ENCODE measurements at places on chromosomes 2 and 18.

DNA sequence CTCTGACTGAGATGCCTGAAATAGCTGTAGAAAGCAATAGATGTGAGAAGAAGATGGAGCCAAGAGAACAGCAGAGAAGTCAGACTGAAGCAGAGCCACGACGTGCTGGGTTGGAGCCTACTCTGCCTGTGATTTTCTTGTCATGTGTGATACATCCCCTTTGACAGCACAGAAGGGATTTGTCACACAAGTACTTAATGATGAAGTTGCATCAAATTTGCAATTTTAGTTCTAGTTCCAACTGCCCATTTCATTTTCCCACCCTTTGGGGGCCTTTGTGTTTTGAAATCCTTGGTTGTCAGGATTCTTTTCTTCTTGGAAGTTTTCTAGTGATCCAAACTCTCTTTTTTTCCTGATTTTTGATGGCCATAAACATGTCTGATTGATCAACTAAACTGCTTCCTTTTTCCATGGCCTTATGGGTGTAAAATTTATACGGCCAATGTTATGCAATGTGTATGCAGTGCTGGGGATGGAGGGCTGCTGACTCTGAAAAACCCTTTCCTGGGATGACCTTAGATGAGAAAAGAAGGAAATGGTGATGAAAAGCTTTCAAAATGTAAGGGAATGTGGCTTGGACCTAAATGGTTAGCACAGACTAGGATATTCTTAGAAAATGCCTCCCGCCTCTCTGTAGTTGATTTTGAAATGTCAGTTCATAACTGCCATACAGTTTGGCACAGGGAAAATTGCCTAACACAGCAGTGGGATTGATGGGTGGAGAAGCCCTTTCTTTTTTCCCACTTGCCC is 9.6 kb upstream of the B3GNT2 start:
- DNase-seq = no peak

- no peak for DNase-seq
Observed at GRCh38 chr2:132733094-132733493, 63.1 kb upstream of the LYPD1 start.

DNA sequence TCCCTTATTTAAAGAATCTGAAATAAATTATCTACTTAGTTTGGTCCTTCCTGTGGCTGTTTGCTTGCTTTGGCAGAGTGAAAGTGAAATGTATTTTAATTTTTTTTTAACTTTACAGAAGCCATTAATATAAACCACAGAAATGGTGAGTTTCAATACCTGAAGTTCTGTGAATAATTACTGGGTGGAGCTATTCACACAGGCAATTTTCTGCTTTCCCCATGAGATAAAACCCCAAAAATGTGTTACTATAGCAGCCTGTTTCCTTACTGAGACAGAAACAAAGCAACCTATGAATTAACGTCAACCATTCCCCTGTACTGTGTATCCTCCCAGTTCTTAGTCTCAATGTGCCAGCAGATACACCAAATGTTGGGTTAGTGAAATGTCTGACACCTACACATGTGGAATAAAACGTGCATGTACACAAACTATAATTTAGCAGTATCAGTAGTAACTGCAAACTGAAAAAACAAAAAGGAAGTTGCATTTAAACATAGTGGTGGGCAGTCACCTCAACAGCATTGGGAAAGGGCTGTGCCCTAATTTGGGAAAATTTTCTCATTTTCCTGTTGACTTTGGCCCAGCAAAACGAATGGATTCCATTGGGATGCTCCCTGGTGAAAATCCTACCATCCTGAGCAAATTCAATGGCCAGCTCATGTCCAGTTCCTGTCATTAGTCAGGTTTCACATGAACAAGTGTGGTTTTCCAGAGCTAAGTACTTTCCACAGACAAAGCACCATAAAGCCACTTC is 73.1 kb upstream of the RMDN2 start:
- DNase-seq = no peak

GRCh38 chr2:195364015-195364965 is 292.7 kb upstream of the SLC39A10 start:
- no peak for DNase-seq

GRCh38 chr2:176418768-176419167 is 149.5 kb downstream of the MTX2 start:
- DNase-seq = no peak

DNA sequence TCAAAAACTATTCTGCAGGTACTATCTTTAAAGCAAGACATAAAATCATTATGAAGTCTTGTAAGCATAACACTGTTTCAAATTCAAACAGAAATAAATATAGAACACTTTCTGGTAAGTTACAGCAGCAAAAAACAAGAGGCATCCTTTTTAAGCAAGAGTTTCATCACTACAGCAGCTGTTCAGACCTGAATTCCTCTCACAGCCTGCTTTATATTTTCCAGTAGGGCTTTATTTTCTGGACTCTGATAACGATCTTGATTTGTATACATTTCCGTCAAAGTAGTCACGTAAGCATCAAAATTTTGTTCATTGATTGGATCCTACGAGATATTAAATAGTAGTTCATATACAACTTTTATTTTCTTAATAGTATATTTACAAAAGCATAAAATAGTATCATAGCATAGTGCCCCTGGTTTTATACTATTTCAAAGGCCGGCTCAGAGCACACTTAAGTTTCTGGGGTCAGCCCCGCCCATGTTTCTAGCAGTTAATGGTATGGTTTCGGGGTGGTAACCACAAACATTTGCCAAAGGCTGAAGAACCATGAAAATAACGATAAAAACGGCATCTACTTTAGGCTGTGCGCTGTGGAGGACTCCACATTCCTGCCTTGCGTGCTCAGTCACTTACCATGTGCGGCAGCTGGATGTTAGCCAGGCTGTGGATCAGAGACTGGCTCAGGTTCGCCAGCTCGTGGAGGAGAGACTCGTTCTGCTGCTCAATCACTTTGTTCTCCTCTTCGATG is 47.5 kb upstream of the PXDN start:
- no peak for DNase-seq

- no peak for DNase-seq
Observed at GRCh38 chr2:120622159-120622869, 113.4 kb upstream of the GLI2 start.

DNA sequence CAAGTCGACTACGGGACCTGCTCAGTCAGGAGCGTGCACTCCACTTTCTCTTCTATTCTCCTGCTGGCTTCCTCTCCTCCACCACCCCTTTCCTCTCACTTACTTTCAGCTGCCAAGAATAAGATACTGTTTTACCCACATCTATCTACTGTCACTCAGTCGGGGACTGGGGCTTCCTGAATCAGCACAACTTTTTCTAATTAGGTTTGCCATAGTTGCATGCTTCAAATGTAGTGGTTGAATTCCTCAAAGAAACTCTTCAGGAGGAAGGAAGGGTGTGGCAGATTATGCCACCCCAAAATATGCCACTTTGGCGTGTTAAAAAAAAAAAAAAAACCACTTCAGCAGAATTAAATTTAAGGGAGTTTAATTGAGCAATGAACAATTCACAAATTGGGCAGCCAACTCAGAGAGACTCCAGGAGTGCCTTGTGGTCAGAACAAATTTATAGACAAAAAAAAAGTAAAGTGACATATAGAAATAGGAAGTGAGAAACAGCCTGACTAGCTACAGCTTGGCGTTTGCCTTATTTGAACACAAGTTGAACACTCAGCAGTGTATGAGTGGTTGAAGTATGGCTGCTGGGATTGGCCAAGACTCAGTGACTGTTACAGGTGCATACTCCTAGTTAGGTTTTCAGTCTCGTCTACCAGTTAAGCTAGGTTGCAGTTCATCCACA is 32.5 kb upstream of the RMDN2 start:
- DNase-seq = no peak

DNA sequence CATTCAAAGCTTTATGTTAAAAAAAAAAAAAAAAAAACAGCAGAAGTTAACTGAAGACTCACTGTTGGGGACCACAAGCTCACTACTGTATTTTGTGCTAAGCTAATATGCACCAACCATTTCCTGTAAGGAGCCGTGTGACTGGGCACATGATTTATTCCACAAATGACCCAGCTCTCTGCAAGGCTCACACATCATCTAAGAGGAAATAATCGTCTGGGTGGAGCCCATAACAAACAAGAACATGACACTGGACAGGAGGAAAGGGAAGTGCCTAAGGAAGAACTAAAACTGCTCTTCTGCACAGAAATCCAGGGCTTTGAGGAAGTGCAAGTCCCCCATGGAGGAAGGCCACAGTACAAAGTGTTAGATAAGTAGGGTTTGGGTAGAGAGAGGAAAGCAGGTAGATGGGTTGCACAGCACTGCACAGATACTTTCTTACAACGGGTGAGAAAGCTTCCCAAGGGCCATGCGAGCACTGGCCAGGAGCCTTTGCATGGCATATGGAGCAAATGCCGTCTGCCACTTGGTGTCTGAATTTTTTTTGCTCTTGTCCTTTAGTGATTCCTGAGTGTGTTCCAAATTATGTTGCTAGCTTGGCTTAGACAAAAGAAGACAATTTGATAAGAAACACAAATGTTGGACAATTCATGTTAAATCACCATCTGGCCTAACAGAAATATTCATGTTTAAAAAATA is 24.4 kb downstream of the NFE2L2 start:
- DNase-seq = no peak

DNA sequence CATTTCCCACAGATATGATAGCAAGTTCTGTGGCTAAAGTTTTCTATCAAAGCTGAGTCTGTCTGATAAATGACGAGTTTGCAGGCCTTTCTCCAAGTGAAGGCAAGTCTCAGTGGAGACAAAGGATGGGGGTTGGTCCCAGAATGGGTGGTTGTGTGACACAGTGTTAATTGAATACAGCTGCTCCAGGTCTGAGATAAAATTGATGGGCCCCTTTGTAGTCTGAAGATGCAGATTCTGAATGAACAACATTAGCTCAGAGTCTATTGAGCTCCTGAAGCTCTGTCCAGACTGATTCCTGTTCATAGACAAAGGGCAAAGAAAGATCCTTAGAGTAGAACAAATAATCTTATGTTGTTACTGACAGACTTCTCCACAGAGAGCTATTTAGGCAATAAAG is 296.9 kb upstream of the CYRIA start:
- DNase-seq = no peak

GRCh38 chr2:43018179-43019024 is 208.0 kb downstream of the ZFP36L2 start:
- DNase-seq = peak; percentile 79

GRCh38 chr2:207934720-207935119 is 90.6 kb downstream of the PLEKHM3 start:
- DNase-seq = no peak

DNA sequence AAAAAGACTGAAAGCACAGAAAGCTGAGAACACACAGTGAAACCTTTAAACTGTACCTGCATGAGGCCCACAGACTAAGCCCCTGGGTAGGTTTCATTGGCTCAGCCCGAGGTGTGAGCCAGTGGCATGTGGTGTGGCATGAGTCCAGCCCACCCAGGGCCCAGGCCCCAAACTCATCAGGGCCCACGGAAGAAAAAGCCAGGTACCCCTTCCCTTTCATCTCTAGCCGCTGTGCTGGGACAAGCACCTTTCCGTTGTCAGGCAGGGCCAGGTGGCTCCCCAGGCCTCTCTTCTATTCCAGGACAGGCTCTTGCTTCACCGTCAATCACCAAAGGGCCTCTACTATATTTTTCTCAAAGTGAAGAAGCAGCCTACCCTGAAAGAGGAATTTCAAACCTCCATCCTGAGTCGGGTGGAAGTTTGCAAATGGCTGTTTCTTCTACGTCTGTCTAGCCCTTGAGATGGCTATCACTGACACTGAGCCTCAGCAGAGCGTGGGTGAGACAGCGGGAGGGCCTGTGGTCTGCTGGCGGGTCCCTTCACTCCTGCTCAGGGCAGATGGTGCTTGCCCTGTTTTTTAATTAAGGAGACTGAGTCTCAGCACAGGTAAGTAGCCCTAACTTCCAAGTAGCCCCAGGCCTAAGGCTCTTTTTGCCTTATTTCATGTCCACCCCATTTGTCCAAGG is 8.6 kb downstream of the DNAJB2 start:
- DNase-seq = no peak

DNA sequence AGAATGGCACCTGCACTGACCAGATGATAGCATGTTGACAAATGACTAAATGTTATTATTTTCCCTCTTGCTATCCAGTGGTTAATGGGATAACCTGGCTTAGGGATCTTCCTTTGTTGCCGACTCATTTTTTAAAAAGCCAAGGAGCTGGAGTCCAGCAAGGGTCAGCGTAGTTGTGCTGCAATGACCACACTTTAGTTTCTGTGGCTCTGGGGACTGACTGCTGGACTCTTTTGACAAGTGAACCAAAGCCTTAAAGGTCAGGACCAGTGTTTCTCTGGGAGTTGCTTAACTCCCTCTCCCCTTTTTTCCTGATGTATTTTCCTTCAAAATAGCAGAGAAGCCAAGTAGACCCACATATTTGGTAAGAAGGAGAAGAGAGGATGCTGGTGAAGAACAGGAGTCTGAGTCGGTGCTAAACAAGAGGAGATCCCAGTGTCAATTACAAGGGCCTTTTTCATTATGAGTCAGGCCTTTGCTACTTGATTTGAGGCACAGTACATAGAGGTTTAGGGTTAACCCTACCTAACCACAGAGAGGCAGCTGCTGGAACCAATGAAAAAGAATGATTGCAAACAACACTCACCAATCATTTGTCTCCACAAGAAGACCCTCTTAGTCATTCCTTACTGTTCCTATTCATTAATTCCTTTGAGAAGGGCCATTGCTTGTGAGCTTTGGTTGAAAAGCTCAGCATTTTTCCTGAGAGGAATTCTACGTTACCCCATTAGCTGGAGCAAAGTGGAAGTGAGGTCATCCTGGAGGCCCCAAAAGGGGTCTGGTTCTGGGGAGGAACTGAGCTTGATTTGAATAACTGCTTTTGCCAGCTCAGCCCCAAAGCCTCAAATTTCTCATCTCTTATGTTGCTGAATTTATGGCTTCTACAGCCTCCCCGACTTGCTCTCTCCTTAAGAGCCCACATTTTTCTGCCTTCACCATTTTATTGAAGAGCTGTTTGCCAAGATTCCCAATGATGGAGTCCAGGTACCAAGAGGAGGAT is 137.6 kb upstream of the HNMT start:
- no peak for DNase-seq

GRCh38 chr2:201668402-201668910 is 25.2 kb upstream of the TMEM237 start:
- no peak for DNase-seq

- no peak for DNase-seq
Observed at GRCh38 chr2:186455613-186456012, 30.4 kb upstream of the ZC3H15 start.

DNA sequence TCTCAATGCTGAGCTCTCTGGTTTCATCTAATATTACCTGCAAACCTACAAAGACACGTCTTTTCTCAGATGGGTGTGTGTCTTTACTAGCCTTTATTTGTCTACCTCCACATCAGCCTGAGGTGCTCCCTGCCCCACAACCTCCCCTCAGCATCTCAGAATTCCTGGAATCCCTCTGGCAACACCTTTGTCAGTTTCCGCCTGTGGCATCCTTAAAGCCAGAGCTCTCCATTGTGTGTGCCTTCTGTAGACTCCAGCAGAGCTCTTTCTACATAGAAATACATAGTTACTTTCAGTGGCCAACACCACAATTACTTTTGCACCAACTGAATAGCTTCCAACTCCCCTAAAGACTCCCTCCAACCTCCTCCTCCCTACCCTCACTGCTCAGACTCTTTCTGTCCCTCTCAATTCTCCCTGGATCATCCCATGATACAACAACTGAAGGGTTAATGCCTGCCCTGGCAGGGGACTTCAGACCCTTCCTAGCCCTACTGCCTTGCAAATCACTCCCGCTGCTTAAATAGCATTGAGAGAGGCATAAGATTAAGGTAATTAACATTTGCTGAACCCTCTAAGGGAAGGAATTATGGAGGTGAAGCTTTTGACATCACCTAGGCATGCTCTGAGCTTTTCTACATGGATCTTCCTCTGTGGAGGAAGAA is 39.6 kb upstream of the RMDN2 start:
- no peak for DNase-seq

GRCh38 chr2:74267068-74267467 is 68.7 kb downstream of the MTHFD2 start:
- DNase-seq = no peak
